ENCODE measurements at places on chromosomes 1 and 21. TPM values are rescaled to one million over a fixed set of nuclear protein-coding genes. Genes with fewer than 3 reads are reported as not detected.

ARHGAP30 gene
- 2.2 TPM for polyA plus RNA-seq

SPATA45 gene
- polyA plus RNA-seq: 0.75 TPM

DNA sequence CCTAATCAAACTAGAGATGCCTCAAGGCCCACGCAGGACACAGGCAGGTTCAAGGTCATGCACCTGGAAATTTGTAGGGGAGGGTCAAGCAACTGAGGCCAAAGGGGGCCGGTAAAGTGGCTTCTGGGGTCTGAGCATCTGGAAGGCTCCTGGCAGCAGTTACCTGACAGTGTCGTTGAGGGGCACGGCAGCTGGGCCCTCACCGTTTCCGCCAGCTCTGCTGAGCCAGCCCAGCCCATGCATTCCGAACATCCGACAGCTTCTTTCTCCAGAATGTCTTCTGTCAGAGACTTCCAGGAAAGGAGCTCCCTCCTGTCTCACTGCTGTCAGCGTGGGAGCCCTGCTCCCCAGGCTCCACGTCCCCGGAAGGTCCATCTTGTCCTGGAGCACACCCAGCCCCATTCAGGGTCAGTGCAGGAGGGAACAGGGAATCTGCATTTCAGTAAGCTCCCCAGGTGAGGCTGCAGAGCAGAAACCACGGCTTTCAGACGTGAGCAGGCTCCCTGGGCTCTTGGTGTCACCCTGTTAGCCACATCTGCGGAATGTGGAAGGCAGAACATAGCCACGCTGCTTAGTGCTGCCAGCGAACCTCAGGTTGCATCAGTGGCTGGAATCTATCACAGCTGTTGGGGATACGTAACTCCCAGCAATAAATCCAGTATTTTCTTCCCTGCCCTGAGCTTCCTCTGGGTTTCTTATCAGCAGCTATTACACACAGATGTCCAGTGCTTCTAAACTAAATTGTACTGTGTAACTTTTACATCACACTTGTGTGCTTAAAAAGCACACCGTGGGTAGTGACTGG is 36.3 kb upstream of the FAM3B start:
- DNase-seq: no peak

DNA sequence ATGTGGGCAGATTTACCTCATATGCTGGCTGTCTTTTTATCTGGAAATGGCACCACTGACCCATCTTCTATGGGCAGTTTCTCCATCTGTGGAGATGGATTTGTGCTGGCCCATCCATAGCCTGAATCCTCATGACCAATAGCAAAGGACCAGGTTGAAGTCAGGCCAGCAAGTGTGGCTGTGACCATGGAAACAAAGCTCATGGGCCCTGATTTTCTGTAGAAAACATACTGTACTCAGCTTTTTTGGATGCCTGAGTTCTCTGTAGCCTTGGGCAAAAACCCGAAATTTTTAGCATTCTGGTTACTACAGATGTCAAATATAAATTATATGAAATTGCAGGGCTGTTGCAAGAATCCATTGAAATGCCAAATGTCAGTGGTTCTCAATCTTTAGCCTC is 155.0 kb downstream of the PLXNA2 start:
- no peak for DNase-seq

GRCh38 chr1:178275553-178275952 is 181.6 kb downstream of the RASAL2 start:
- DNase-seq: no peak

Measured in left kidney (tissue), 8 donors.